ENCODE measurements at places on chromosomes 16 and 17.

DNA sequence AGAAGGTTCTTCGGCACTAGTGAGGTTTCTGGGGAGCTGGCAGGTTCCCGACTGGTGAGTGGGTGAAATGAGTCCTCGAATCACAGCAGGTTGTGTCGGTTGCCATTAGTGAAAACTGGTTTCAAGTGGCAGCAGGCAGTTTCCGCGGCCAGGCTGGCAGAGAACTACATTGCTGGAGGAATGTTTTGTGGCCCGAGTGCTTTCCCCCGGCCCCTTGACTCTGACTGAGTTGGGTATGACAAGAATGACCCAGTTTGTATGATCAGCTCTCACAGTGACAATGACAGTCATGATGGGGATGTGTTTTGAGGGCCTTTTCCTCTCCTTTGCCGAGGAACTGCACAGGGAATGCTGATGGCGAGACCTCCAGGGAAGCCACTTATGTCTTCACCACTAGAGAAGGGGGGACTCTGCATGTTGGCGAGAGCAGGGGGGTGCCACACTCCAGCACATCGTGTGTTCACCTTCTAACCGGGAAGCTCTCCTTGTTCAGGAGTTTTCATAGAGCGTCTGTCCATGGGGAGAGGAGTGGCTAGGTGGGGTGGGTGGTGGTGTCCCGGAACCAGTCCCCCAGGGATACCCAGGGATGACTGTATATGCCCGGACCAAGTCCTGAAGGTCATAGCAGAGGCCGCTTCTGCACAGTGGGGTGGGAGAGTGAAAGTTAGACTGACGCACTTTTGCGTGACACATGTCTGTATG lies 206.0 kb upstream of the CHMP6 start:
- DNase-seq, result peak; percentile 72

- DNase-seq, result no peak
Measured at GRCh38 chr16:57527027-57527426, 9.3 kb downstream of the CCDC102A start.

DNA sequence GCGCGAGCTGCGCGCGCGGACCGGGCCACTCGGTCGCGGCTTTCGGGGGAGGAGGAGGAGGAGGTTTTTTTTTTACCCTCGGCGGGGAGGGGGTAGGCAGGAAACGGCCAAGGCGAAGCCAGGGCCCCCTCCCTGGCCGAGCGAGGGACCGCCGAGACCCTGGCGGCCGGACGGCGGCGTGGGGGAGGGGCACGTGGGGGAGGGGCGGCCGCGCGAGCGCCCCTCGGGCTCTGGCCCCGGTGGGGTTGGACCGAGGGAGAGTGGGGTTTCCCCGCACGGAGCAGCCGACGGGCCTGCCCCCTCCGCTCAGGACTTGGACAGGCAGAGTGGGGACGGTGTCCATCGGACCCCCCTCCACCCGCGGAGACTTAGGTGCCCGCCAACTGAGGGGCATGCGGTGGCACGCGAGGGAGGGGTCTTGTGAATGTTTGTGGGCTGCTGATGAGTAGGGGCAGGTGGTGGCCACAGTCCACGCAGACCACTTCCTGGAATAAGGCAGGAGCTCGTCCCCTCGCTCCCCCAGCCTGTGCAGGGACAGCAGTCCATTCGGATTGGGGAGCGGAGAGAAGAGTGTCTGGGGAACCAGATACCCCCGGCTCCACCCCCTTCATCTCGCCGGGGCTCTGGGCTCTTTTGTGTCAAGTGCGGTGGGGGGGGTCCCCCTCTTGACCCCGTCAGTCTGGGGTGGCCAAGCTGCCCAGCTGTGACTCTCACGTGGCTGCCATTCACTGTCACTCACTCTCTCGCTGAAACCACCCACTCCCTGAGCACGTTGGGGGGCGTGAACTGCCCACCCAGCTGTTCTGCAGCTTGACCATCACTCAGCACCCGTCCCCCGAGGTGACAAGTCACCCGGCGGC lies 3.0 kb upstream of the CHD3 start:
- peak; percentile 48 for DNase-seq

DNA sequence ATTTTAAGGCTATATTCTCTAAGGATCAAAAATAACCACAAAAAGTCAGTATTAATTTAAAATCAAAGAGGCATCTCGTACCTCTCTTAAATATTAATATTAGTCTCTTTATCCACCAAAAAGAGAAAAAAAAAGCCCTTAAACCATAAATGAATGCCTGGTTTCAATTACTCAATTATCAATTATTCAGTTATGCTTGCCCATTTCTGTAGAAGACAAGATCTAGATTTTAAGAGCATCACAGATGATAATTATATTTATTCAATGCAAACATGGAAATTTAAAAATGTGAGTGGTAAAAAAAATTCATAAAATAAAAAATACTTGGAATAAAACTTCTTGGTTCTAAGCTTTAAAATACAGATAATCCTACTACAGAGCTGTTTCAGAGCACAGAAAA lies 125.7 kb upstream of the CORO6 start:
- DNase-seq, result no peak

GRCh38 chr17:13973960-13974651 lies 95.2 kb upstream of the COX10 start:
- DNase-seq, result no peak

DNA sequence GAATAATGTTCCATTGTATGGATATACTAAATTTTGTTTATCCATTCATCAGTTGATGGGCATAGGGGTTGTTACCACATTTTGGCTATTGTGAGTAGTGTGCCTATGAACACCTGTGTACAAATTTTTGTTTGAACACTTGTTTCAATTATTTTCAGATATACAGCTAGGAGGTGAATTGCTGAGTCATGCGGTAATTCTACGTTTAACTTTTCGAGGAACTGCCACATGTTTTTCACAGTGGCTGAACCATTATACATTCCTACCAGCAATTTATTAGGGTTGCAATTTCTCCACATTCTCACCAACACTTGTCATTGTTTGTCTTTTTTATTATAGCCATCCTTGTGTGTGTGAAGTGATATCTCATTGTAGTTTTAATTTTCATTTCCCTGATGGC lies 75.6 kb downstream of the AKAP1 start:
- no peak for DNase-seq

GRCh38 chr16:57115514-57116182 lies 23.3 kb downstream of the CPNE2 start:
- DNase-seq, result no peak

DNA sequence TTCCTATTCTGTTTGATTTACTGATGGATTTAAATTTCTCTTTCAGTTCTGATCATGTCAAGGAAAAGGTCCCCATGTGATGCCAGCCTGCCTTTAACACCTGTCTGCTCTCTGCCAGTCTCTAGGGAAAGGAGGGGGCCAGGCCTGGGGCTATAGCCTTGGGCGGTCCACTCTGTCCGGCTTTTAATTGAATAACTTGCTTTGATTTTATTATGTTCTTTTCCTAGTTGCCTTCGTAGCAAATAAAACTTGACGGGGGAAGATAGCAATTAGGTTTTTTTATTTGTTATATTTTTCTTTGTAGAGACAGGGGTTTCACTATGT lies 47.6 kb downstream of the ABAT start:
- no peak for DNase-seq

Measured in activated CD4-positive, alpha-beta T cell treated with anti-CD3 and anti-CD28 coated beads, Interleukin-2, amount 50 U/mL, for 48 hours (primary cell).